ENCODE measurements at places on chromosomes 11 and 22. TPM values are rescaled to one million over a fixed set of nuclear protein-coding genes. Genes with fewer than 3 reads are reported as not detected.

The MRGPRF gene
- total RNA-seq = 0.05 TPM

The PARVA gene
- total RNA-seq = 6.4 TPM

The MS4A15 gene
- total RNA-seq = not detected

The ARFIP2 gene
- 75.0 TPM for total RNA-seq

The ZFTA gene
- 44.7 TPM for total RNA-seq

The USP2 gene
- 4.3 TPM for total RNA-seq

DNA sequence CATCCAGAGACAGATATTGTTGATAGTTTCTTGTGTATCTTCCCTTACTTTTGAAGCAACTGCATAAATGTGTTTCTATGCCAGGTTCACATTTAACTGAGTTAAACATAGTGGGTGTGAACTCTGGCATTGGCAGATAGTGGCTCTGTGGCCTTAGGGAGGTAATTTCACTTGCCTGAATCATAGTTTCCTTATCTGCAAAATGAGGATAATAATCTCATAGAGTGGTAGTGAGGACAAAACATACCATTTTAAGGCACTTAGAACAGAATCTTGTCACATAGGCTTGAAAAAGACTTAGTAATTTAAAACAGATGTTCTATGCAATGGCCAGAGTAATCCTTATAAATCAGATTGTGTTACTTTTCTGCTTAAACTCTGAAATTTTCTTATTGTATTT, 56.4 kb upstream of the SYN3 start:
- no peak for ATAC-seq

DNA sequence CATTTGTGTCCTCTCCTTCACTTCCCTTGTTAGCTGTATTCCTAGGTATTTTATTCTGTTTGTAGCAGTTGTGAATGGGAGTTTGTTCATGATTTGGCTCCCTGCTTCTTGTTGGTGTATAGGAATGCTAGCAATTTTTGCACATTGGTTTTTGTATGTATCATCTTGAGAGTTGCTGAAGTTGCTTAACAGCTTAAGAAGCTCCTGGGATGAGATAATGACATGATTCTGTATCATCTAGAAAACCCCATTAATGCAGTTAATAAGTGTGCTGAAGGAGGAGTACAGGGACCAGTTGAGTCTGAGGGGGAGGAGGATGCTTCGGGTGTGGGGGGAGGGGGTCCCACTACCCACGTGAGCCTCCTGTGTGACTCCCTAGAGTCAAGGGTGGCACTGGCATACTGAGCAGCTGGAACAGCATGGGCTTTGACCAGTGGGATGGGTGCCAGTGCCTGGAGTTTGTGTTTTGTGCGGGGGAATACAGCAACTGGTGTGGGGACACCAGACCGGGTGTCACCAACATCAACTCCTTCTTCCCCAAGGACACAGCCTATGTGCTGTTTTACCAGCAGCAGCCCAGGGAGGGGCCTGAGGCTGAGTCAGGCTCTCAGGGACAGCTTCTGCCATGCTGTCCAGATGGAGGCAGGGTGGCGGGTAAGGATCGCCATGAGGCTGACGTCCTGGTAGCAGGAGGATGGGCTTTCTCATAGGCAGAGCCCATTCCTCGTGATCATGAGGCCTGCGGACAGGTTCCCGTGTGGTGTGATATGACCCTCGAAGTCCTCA, 24.1 kb downstream of the USP35 start:
- peak; percentile 31 for ATAC-seq

DNA sequence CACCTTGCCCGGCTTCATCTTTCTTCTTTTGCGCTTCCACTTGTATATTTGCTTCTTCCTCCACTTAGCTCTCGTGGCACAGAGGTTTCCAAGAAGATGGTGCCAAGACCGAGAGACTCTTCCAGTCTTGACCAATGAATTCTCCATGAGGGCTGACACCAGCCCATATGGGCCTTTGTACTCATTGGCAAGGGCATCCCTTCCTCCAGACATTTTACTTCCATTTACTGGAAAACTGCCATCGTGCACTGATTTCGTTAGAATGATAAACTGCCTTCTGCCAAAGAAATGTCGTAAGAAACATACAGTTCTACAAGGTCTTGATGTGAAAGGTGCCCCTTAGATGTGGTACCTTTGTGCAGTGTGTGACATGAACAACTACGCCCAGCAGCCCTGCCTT, 4.7 kb upstream of the MIEF1 start:
- no peak for ATAC-seq

DNA sequence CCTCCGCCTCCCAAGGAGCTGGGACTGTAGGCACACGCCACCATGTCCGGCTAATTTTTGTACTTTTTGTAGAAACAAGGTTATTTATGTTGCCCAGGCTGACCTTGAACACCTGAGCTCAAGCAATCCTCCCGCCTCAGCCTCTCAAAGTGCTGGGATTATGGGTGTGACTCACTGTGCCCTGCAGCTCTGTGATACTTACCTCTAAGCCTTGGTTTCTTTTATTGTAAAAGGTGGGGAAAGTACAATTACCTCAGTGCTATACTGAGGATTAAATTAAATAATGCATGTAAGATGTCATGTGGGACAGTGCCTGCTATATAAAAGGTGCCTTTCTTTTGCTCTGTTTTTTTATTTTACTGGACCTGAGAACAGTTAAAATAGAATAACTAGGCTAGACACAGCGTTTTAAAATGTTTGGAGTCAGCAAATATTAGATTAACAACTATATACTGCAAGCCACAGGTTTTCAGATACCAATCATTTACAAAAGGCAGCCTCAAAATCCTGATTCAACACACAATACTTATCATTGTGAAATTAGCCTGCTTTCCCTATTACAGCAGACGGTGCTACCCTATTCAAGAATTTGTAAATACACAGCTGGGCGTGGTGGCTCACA, 30.0 kb downstream of the PRR14L start:
- no peak for ATAC-seq

DNA sequence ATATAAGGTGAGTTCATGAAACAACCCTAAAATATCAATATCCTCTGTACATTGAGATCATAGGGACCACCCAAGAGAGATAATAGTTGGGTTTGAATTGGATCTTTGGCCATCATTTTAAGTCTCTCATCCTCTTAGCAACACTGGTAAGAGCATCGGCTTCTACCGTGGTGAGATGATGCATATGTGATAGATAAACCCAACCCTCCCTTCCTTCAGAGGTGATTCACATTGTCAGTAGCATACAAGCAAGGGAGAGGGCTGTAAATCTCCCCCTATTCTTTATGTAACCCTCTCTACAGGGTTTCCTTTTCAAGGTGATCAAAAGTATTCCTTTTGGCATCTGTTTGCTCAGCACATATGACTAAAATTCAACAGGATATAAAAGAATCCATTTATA, 102.4 kb upstream of the MTMR2 start:
- ATAC-seq = no peak

- ATAC-seq = no peak
Measured at GRCh38 chr11:107198490-107199007, 180.3 kb upstream of the GUCY1A2 start.

DNA sequence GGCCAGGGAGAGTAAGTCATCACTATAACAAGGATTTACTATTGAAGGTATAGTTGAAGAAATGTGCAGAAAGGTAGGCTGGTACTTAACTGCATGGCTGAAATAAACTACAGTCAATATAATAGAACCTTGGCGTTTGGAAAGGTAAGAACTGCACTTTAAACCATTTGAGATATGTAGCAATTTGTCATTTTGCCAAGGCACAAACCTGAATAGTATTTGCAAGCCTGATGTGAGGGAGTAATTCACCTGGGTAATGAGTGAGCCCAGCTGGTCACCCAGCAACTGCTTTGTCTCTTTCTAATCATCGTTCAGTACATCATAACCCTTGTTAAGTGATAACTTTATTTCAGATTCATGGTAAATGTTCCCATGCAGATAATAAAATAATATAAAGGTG, 62.3 kb upstream of the SCUBE2 start:
- ATAC-seq = no peak

DNA sequence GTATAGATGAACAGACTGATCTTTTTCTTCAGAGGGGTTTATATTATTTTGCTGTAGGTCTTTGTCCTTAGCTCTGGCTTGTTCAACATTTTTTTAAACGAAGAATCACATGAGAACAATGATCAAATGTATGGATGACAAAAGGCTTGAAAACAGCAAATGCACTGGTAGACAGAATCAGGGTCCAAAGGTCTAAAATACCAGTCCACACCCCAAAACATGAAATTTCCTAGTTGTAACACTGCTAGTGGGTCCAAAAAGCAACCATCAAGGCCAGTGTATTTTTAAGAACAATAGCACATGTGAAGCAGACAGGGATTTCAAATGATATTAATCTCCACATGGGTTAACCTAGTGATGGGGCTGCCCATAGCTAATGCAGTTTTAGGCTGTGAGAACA, 162.0 kb downstream of the SWAP70 start:
- ATAC-seq = no peak

DNA sequence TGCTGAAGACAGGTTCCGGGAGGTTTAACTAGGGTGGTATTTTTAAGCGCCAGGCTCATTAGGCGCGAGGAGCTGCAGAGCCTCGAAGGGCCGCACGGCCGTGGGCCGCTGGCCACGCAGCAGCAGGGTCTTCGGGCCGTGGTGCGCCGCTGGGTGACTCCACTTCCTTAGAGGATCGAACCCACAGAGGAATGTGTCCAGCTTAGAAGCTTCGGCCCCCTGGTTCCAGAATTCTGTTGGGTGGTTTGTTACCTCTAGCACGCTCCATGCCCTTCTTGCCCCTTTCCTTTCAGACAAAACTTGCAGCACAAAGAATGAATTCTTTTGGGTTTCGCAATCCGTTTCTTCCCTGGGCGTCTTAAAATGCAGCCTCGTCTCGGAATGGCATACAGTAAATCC, 773 bp upstream of the PATL1 start:
- ATAC-seq = no peak

DNA sequence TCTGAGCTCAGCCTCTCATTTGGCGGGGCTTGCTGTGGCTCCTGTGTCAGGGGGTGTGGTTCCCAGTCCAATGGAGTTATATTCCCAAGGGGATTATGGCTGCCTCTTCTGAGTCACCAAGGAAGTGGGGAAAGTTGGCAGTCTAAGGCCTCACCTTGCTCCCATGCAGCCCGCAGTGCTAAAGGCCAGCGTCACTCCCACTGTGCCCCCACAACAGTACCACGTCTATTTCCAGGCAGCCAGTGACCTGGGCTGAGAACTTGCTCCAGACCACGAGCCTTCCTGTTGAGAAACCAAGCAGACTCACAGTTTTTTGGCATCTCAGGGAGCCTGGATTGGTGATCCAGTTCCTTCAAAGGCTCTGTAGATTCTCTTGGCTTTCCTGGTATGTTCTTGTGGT, 45.6 kb downstream of the OR2AT4 start:
- ATAC-seq = no peak

DNA sequence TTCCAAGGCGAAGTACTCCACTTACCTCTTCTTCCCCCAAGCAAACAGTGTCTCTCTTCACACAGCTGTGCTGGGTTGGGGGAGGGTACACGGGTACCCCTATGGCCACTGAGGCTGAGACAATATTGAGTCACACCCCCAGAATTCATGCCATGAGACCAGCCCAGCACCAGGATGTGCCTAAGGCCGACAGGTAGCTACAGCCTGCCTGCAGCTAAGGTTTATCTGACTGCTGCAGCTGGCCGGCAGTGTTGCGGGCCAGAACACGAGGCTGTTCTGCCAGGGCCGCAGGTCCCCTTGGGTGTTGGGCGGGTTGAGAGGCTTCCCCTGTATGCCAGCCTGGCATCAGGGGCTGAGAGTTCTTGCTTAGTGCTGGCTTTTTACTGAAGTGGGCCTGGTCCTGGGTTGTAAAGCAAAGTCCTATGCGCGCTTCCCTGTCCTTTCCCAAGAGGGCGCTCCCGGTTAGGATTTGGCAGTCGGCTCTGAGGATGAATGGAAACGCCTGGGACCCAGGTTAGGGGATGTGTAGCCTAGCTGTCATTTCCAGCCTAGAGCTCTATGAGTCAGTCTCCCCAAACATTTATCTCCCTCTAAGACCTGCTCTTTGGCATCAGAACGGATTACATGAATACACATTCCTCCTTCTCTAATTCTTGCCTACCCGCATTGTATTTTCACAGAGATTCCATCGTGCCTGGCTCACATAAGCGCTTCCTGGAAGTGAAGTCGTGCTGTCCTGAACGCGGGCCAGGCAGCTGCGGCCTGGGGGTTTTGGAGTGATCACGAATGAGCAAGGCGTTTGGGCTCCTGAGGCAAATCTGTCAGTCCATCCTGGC, 7.1 kb downstream of the USP18 start:
- peak; percentile 97 for ATAC-seq

- ATAC-seq = no peak
Measured at GRCh38 chr22:22704156-22704946, 59.9 kb downstream of the GGTLC2 start.

GRCh38 chr22:32329202-32329645, 28.4 kb upstream of the RFPL3 start:
- no peak for ATAC-seq

DNA sequence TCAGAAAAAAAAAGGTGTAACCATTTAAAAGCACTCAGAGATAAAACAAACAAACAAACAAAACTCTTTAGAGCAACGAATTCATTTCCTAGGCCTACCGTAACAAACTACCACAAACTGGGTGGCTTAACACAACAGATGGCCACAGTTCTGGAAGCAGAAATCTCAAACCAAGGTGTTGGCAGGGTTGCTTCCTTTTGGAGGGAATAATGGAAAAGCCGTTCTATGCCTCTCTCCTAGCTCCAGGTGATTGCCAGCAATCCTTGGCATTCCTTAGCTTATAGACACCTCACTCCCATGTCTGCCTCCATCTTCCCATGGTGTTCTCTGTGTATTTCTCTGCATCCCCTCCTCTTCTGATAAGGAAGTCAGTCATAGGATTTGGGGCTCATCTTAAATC, 200.4 kb downstream of the RAB38 start:
- ATAC-seq = no peak
